ENCODE measurements at places on chromosomes 2 and 18. TPM values are rescaled to one million over a fixed set of nuclear protein-coding genes. Genes with fewer than 3 reads are reported as not detected.

The PLEK gene
- total RNA-seq, result 33.6 TPM

The LAMA3 gene
- total RNA-seq, result 34.9 TPM

The STARD6 gene
- total RNA-seq, result not detected

The CD207 gene
- not detected for total RNA-seq

The EHD3 gene
- total RNA-seq, result 0.98 TPM

The SNED1 gene
- 40.3 TPM for total RNA-seq

The SERPINB5 gene
- not detected for total RNA-seq

The AKAIN1 gene
- not detected for total RNA-seq

The PROKR1 gene
- under 0.01 TPM for total RNA-seq

The IL1R2 gene
- 8.3 TPM for total RNA-seq

The ST8SIA5 gene
- not detected for total RNA-seq

The EVA1A gene
- 1.9 TPM for total RNA-seq

The COX5B gene
- total RNA-seq, result 306 TPM

The LRRTM1 gene
- not detected for total RNA-seq

The RNF149 gene
- 75.2 TPM for total RNA-seq

The CCNYL1 gene
- 22.8 TPM for total RNA-seq

The SGO2 gene
- 3.5 TPM for total RNA-seq

The PTH2R gene
- 0.68 TPM for total RNA-seq

The RND3 gene
- 115 TPM for total RNA-seq

The DLGAP1 gene
- total RNA-seq, result 3.3 TPM

The SLC5A7 gene
- not detected for total RNA-seq

The FTCDNL1 gene
- 2.2 TPM for total RNA-seq

The ATOH8 gene
- 41.4 TPM for total RNA-seq

The TRABD2A gene
- total RNA-seq, result 13.4 TPM

The ATP5F1A gene
- 382 TPM for total RNA-seq

The MYO1B gene
- 74.6 TPM for total RNA-seq

The CRYGC gene
- not detected for total RNA-seq

The ASPRV1 gene
- 0.98 TPM for total RNA-seq

The NEU4 gene
- total RNA-seq, result 1.8 TPM

The MRPS9 gene
- total RNA-seq, result 13.9 TPM

The PSME4 gene
- 69.6 TPM for total RNA-seq

The RGPD4 gene
- total RNA-seq, result not detected

The CAPN14 gene
- total RNA-seq, result 0.22 TPM

The GALNT14 gene
- total RNA-seq, result 0.94 TPM

The LONRF2 gene
- total RNA-seq, result 4.7 TPM

The CHRNG gene
- not detected for total RNA-seq

The ALLC gene
- total RNA-seq, result not detected

The THSD7B gene
- 2.0 TPM for total RNA-seq

The NAT8 gene
- not detected for total RNA-seq

The GCG gene
- total RNA-seq, result not detected

All from subcutaneous adipose tissue (tissue), 4 donors.